Activated naive CD8-positive, alpha-beta T cell treated with anti-CD3 and anti-CD28 coated beads, Interleukin-2, amount 10 ng/mL, durations not matched to agents 7 days and 5 days (primary cell): ENCODE measurements at places on chromosomes 2 and 18.

- no peaks in the 10 kb centered on the region for H3K27me3 ChIP-seq
- no peak for DNase-seq
- no peaks in the 10 kb centered on the region for H3K4me1 ChIP-seq
- H3K27ac ChIP-seq: no peak overlapping the region
- no peaks in the 10 kb centered on the region for H3K36me3 ChIP-seq
These were observed 592.5 kb upstream of the ZEB2 start for GRCh38 chr2:145112467-145112866.

DNA sequence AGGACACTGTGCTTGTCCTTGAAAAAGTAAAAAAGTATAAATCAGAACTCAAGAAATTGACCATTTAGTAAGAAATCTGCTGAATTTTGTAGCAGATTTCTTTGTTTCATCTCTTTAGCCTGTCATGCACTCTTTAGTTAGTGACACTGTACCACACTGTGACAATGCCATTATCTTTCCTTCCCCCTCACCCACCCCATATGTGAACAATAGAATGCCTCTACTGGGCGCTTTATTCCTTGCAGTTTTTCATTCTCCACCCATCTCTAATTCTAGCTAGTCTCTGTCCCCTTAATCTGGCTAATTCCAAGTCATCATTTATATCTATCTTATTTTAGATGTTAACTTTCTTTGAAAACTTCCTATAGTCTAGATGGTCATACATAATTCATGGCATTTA lies 241.0 kb downstream of the LRP1B start:
- no peaks in the 10 kb centered on the region for H3K27me3 ChIP-seq
- no peaks in the 10 kb centered on the region for H3K4me1 ChIP-seq
- no peak overlapping the region for H3K4me3 ChIP-seq
- DNase-seq: no peak
- no peak overlapping the region for H3K27ac ChIP-seq

DNA sequence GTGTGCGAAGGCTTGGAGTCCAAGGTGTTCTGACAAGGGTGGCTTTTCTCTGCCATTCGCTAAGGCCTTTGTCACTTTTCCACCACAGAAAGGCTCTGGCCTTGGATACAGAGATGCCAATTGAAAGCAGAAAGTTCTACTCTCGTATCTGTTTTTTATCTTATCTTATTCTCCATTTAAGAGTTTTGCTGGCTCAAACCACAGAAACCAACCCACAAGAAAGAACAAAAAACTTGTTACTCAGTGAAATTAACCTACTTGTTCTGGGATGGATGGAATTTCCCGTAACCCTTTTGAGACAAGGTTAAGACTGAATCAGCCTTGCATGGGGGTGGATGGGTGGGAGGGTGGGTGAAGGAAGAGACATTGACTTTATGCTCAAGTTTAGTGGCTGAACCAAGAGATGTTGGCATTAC lies 221.7 kb downstream of the CDH20 start:
- H3K4me1 ChIP-seq: peaks cover 4% of the 10 kb centered on the region
- H3K4me3 ChIP-seq: peak overlapping the region; percentile 92
- DNase-seq: no peak
- H3K27ac ChIP-seq: peak overlapping the region; percentile 90
- H3K36me3 ChIP-seq: peaks cover under 1% of the 10 kb centered on the region

DNA sequence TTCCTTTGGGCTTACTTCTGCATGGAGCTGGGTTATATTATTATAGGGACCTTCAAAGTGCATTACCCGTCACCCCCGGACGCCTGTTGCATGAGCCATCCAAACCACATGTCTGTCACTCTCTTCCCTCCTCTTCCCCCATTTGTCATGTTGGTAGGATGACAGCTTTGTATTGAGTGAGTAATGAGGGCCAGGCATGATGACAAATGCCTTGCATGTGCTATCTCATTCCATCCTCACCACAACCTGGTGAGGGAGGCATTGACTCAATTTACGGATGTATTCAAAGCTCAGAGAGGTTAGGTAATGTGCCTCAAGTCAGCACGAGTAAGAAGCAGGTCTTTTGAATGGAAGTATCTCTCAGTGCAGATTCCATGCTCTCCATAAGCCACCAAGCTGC lies 510.5 kb upstream of the TNP1 start:
- H3K4me3 ChIP-seq: no peak overlapping the region
- no peak for DNase-seq
- H3K27ac ChIP-seq: no peak overlapping the region
- H3K36me3 ChIP-seq: no peaks in the 10 kb centered on the region

GRCh38 chr2:219563271-219563928 lies 7.9 kb downstream of the OBSL1 start:
- H3K4me3 ChIP-seq: no peak overlapping the region
- H3K27ac ChIP-seq: no peak overlapping the region
- H3K4me1 ChIP-seq: no peaks in the 10 kb centered on the region
- no peaks in the 10 kb centered on the region for H3K36me3 ChIP-seq
- no peak for DNase-seq
